ENCODE measurements at places on chromosomes 5 and 9.

DNA sequence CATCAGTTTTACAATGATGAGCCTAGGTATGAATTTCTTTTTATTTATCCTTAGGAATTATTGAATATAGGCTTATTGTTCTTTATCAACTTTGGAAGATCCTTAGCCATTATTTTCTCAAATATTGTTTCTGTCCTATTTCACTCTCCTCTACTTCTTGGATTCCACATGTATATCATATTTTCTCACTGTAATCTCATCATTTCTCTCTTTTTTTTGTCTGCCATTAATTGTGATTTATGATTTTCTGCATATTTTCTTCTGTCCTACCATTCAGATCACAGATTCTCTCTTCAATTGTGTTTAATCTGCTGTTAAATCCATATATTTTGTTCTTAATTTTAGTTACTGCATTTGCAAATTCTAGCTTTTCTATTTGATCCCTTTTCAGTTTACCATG is 139.8 kb downstream of the ARRDC3 start:
- no peak for DNase-seq

GRCh38 chr9:131965103-131965502 is 114.6 kb downstream of the MED27 start:
- DNase-seq, result no peak

- DNase-seq, result no peak
These were observed 176.9 kb downstream of the RGS3 start for GRCh38 chr9:113640418-113640817.

DNA sequence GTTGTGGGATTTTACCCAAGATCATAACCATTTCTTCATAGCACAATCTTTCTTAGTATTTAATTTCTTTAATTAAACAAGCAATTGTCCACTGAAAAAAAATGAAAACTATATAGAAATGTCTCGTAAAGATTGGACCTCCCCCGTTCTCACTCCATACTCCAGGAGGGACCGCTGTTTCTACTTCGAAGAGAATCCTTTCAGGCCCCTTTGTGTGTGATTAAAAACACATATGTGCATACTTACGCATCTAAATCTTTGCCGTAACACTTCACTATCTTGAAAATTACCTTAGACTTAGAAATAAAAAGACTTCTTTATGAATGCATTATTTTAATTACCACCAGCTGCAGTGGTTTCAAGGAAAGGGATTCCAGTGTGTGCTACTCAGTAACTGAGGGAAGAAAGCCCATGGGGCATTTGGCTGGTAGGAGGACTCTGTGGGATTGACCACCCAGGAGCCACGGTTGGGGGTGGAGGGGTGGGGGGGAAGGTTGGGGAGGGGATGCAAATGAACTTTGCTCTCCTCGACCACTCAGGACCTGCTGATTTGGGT is 209.1 kb downstream of the FAM114A2 start:
- peak; percentile 85 for DNase-seq

GRCh38 chr9:83005963-83006362 is 57.0 kb downstream of the RASEF start:
- DNase-seq, result no peak

Data from fibroblast of skin of abdomen (primary cell).